ENCODE measurements at places on chromosomes 11 and 22. TPM values are rescaled to one million over a fixed set of nuclear protein-coding genes. Genes with fewer than 3 reads are reported as not detected.

CHRDL2 gene
- total RNA-seq: not detected

FOLR2 gene
- not detected for total RNA-seq

KRTAP5-7 gene
- total RNA-seq: not detected

B3GAT1 gene
- not detected for total RNA-seq

RIMBP3B gene
- total RNA-seq: 0.06 TPM

SLC22A6 gene
- total RNA-seq: not detected

- no peak for DNase-seq
Observed at GRCh38 chr11:36346562-36347383, 50.7 kb downstream of the PRR5L start.

DNA sequence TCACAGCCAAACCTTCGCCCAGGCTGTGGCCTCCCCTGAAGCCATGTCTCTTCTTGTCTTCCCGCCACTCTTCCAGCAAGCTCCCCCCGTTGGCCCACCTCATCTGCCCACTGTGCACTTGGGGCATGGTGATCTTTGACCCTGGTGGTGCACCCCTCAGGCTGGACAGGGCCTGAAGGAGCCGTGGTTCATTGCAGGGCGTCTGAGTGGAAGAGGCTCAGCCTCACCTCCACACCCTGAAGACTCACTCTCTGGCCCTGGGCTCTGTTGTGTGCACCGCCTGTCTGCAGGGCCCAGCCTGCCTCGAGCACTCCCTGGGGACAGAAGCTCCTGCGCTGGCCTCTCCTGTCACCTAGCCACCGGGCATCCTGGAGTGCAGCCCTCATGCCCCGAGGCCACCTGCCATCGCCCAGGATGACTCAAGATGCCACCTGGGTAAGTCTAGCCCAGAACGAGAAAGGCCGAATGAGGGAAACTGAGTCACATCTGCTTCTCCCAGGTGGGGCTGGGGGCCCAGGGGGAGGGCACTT lies 40.8 kb upstream of the PPARA start:
- DNase-seq: no peak

DNA sequence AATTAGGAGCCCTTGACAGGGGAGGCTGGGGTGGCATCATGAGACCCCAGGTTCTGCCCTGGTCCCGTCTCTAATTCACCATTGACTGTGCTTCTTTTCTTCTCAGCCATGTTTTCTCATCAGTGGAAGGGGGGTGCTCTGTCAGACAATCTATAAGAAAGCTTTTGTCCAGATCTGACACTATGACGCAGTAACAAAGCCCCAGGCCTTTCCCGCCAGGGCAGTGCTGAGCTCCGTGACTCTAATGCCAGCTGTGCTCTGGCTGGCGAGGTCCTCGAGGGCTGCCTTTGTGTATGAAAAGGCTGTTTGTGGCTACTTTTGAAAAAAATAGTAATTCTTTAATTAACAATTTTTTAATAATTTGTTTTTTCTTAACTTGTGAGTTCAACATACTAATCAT lies 3.2 kb downstream of the CD6 start:
- DNase-seq: no peak

GRCh38 chr22:29157759-29158535 lies 47.7 kb upstream of the EMID1 start:
- no peak for DNase-seq

DNA sequence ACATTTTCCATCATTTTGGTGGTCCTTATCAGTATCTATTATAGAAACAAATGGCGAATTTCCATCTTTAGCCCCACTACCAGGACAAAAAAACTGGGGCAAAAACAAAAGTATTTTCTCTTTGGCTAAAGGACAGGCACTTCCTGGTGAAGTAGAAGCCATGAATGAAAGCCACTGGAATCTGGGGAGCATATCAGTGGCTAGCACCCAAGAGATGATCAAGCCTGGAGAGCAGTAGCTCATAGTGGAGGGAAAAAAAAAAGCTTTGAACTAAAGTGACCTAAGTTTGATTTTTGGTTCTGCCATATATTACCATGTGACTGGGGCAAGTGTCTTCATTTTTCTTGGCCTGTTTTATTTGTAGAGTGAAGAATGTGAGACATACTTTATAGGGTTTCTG lies 272.3 kb downstream of the GUCY1A2 start:
- DNase-seq: no peak

GRCh38 chr11:133949129-133949528 lies 7.6 kb downstream of the IGSF9B start:
- no peak for DNase-seq

DNA sequence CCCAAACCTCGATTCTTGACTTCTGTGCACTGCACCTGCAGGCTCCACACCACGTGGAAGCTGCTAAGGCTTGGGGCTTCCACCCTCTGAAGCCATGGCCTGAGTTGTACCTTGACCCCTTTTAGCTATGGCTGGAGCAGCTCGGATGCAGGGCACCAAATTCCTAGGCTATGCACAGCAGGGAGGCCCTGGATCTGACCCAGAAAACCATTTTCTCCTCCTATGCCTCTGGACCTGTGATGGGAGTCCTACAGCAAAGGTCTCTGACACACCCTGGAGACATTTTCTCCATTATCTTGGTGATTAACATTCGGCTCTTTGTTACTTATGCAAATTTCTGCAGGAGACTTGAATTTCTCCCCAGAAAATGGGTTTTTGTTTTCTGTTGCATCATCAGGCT lies 309.2 kb upstream of the DDI1 start:
- DNase-seq: no peak

GRCh38 chr11:104093426-104094280 lies 57.2 kb downstream of the DDI1 start:
- DNase-seq: no peak

GRCh38 chr11:115759622-115760460 lies 255.6 kb upstream of the CADM1 start:
- no peak for DNase-seq

- no peak for DNase-seq
Observed at GRCh38 chr11:3382613-3383285, 3.8 kb upstream of the ZNF195 start.

DNA sequence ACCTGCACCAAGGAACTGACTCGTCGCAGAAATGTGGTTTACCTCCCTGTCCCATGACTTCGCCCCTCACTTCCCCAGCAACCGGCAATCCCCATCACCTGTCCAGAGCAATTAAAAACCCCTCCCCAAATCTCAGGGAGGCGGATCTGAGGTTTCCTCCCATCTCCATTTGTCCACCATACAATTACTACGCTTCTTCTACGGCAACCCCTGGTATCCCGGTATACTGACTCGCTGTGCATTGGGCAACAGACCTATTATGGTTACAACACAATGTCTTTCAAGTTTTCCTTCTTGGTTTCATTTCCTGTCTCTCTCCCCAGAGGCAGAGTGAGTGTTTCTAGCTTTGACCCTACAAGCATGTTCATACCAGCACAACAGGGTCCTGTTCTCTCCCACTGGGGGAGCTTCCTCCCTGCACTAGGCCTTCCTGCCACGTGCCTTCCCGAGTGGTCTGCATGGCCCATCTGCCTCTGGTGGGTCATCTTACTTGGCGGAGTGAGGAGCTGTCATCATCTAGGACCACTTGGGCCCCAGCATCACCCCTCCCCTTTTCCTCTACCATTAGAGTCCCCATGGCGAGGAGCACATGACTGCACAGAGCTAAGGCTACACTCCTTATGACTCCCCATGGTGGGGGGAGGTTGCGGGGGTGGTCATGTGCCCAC lies 30.3 kb upstream of the NAP1L4 start:
- no peak for DNase-seq

DNA sequence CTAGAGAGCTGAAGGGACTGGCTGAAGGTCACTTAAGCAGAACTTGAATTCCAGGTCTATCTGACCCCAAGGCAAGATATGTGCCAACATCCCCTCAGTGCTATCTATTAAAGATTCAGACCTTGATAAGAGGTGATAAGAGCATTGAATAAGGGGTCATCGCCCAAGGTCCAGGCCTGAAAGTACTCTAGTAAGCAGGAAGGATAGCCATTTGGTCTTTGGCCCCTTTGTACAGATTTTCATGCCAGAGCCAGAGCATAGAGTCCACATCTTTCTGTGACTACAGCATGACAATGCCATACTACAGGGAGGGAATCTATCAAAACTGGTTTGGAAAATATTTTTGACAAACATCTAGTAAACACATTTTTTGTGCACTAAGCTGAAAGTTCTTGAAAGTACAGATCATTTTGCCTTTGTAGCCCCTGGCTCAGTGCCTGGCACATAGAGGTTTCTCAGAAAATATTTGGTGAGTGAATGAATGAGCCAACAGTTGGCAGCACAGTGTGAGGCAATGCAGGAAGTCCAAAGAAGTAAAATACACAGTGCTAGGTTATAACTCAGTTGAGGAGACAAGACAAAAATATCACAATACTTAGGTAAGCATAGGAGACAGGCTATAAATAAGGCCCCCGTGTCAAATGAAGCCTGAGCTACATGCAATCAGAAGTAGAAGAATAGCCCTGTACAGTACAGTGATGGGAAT lies 15.1 kb upstream of the RRAS2 start:
- DNase-seq: no peak

DNA sequence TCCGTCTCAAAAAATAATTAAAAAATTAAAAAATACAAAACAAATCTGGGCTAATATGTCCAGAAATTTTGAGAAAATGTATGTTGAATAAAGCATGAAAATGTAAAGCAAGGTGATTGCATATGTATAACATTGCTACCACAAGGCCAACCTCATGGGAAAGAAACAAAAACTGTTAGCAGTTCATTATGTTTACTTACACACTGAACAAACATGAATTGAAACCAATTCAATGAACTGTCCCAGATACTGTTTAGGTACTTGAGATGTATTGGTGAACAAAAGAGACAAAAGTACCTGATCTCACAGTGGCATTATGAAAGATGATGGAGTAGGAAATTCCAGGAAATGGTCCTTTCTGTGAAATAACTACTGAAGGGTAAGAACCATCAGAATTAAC lies 43.8 kb upstream of the IGLL5 start:
- no peak for DNase-seq

GRCh38 chr11:2772544-2773031 lies 72.8 kb upstream of the KCNQ1OT1 start:
- DNase-seq: no peak

DNA sequence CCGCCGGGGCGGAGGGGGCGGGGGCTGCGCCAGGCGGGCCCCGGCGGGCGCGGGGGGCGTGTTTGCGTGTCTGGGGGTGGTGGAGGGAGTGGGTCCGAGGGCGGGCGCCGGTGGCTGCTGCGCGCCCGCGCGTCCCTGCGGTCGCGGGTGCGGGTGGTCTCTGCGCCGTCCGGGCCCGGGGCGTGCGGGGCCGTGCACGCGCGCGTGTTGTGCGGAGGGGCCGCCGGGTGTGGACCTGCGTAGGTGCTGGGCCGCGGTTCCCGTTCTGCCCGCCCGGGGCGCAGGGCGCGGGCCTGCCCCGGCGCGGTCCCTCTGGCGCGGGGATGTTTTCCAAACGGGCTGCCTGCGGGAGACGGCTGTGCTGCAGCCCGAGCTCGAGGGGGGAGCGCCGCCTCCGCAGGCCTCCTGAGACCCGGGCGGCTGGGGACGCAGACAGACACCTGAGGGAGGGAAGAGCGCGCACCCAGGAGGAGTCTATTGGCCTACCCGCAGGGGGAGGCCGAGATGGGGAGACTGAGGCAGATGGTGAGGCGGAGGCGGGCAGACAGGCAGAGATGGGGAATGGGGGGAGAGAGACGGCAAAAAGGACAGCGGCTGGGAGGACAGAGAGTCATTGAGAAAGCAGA lies 442 bp downstream of the PELI3 start:
- no peak for DNase-seq

GRCh38 chr22:36328635-36329253 lies 59.0 kb downstream of the MYH9 start:
- DNase-seq: no peak

DNA sequence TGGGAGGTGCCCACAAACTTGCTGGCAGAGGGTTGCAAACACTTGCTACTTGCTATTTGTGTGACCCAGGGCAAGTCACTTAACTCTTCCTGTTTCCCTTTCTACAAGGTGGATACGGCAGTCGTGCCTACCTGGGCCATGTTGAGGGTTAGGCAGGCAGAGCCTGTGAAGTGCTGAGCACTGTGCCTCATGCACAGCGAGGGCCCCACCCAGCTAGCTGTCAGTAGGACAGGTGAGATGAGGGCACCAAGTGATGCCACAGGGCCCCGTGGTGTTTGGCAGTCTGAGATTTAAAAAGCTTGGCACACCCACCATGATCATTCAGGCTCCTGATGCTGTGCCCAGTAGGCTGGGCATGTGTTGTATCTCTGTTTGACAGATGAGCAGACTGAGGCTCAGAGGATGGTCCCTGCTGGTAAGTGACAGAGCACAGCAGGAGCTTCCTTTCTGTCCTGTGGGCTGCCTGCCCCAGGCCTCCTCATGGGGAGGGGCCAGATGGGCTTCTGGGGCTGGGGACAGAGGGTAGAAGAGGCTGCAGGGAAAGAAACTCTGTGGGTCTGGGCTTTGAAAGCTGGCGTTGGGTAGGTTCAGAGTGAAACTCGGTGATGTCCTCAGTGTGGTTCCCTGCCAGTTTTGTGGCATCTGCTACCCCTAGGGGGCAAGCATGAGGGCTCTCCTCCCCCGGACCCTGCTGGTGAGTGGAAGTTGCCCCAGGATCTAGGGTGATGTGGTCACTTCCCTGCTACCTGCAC lies 59.3 kb downstream of the TSPAN18 start:
- DNase-seq: no peak

DNA sequence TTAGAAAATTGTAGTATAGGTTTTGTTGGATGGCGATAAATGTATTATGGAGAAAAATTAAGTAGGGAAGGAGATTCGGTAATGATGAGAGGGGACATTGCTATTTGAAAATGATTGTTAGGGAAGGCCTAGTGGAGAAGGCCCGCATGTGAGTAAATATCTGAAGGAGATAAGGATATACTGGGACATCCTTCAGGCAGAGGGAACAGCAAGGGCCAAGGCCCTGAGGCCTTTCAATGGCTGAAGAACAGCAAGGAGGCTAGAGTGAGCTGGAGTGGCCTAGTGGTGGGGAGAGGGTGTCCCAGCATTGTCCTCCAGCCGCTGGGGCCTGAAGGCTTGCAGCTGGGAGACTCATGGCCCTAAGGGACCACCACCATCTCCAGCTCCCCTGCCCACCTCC lies 23.2 kb upstream of the ARRB1 start:
- DNase-seq: no peak

- DNase-seq: peak; percentile 5
Observed at GRCh38 chr11:130313383-130314183, 1.1 kb downstream of the ZBTB44 start.

- no peak for DNase-seq
Observed at GRCh38 chr22:17242641-17243040, 23.4 kb upstream of the ADA2 start.

GRCh38 chr22:36465232-36466021 lies 16.0 kb downstream of the TXN2 start:
- DNase-seq: peak; percentile 80

GRCh38 chr22:17792854-17793434 lies 18.7 kb upstream of the BID start:
- no peak for DNase-seq

- DNase-seq: no peak
Observed at GRCh38 chr22:39567135-39567946, 3.2 kb upstream of the CACNA1I start.

All from glomerular endothelial cell (primary cell).